Stimulated activated CD4-positive, alpha-beta T cell treated with anti-CD3 and anti-CD28 coated beads, Interleukin-1b, Interleukin-23, amount 100 ng/mL, for 4 hours (primary cell): ENCODE measurements at places on chromosomes 6 and 20.

- no peak for DNase-seq
Observed at GRCh38 chr6:14642842-14643241, 525.3 kb downstream of the CD83 start.

DNA sequence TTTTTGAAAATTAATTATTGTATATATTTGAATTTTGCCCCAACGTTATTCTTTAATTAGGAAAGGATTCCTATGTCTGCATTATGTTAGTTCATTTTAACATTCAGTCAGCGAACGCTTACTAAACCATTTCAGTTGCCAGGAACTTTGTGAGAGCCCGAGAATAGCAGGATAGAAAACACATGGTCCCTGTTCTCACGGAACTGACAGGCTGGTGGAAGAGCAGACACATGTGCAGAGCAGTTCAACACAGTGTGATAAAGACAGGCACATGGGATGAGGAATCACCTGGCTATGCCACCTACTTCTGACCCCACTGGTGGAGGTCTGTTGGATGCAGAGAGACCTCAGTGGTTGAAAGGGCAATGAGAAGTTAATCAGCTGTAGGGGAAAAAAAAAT lies 367.2 kb downstream of the EPM2A start:
- no peak for DNase-seq

GRCh38 chr6:13865141-13865540 lies 50.8 kb upstream of the MCUR1 start:
- no peak for DNase-seq

GRCh38 chr6:68741501-68742386 lies 106.7 kb downstream of the ADGRB3 start:
- no peak for DNase-seq

DNA sequence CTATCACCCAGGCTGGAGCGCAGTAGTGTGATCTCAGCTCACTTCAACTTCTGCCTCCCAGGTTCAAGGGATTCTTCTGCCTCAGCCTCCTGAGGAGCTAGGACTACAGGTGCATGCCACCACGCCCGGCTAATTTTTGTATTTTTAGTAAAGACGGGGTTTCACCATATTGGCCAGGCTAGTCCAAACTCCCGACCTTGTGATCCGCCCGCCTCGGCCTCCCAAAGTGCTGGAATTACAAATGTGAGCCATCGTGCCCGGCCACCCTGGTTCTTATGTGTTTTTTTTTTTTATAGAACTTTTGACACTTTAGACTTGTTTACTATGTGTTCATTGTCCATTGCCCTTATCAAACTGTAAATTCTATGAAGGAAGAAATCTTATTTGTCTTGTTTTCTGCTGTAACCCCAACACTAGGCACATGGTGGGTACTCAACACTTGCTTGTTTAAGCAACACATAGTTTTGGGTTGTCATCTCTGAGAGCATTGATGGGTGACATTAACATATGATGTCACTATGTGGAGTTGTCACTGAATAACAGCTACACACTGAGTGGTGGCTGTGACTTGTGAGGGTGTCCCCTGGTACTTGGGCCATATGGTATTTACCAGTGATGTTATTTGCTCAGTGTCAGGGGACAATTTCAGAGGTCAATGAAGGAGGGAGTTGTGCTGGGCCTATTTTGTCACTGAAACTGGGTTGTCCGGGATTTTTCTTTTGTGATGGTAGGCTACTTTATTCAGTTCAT lies 1.5 kb upstream of the PXMP4 start:
- DNase-seq: no peak

DNA sequence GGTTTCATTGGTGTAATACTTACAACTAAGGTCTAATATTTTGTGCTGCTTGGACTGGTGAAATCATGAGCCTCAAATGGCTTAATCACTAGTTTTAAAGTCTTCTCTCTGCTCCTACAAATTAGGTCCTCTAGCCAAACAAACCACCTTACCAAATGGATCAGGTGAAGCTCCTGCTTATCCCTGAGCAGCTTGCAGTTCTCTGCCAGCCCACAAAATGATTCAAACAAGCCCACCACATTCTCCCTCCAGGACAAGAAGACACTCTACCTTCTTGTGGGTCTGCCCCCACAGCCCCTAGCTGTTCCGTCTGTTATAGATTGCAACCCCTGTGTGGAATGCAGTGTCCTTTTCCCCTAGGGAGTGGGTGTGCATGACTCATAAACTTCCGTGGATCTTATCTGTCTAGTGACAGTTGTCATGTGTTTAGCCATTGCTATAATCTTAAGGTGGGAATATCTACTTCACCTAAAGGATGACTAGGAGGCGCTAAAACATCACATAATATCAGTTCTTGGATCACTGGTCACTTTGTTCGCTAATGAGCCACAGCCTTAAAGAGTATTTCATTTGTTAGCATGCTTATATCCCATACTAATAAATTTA lies 940.5 kb upstream of the MANEA start:
- DNase-seq: no peak

- DNase-seq: no peak
Observed at GRCh38 chr6:147255948-147256674, 51.9 kb downstream of the STXBP5 start.

DNA sequence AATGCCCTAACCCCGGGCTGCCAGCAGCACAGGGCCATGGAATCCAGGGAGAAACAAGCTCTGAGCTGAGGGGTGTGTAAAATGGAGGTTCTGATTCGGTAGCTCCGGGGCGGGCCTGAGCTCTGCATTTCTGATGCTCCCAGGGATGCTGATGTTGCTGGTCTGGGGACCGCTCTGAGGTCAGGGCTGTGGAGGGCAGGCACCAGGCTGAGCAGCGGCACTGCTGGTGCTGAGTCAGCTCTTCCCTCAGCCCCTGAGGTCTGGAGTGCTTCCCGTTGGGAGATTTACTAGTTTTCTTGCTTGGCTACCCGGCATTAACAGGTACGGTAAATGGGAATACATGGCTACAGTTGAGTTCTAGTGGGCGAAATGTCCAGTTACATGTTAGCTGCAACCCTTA lies 18.6 kb upstream of the CST3 start:
- no peak for DNase-seq

GRCh38 chr20:45308117-45308778 lies at the start of gene MATN4:
Gene MATN4 (minus strand): TSS chr20:45308299. CDS start chr20:45305582, 2,717 bp downstream.
- no peak for DNase-seq

GRCh38 chr6:39565956-39566355 lies 159.3 kb downstream of the KIF6 start:
- DNase-seq: no peak

DNA sequence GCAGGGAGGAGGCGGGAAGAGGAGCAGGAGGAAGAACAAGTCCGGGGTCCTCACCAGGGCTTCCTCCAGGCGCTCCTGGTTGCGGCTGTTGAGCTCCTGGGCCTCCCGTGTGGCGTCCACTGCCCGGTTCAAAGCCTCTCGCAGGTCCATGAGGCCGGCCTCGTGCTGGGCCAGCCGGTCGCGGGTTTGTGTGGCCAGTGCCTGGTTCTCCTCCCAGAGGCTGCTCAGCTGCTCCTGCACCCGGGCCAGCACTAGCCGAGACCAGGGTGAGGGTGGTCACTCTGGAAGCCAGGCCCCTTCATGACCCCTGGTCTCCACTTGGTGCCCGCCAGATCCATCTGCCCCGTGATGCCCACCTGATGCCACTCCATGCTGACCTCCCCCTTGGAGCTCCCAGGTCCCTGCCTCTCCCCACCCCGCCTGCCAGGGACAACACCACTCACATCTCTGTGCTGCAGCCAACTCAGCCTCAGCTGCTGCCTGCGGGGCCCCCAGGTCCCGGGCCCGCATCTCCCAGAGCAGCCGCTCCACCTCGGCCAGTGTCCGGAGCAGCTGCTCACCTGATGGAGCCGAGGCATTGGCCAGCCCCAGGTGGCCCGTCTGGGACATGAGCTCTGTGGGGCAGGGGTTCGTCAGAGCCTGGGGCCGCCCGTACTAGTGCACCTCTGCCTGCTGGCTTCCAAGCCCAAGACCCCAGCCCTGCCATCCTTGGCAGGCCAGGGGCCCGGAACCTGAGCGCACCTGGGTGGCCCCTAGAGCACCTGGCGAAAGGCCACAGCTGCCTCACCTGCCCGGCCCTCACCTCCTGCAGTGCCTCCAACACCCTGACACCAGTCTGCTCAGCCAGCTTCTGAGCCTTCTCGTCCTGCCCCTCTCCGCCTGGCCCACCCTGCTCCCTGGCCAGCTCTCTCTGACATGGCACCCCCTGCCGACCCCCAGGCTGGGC lies 15.9 kb downstream of the ADRM1 start:
- no peak for DNase-seq

DNA sequence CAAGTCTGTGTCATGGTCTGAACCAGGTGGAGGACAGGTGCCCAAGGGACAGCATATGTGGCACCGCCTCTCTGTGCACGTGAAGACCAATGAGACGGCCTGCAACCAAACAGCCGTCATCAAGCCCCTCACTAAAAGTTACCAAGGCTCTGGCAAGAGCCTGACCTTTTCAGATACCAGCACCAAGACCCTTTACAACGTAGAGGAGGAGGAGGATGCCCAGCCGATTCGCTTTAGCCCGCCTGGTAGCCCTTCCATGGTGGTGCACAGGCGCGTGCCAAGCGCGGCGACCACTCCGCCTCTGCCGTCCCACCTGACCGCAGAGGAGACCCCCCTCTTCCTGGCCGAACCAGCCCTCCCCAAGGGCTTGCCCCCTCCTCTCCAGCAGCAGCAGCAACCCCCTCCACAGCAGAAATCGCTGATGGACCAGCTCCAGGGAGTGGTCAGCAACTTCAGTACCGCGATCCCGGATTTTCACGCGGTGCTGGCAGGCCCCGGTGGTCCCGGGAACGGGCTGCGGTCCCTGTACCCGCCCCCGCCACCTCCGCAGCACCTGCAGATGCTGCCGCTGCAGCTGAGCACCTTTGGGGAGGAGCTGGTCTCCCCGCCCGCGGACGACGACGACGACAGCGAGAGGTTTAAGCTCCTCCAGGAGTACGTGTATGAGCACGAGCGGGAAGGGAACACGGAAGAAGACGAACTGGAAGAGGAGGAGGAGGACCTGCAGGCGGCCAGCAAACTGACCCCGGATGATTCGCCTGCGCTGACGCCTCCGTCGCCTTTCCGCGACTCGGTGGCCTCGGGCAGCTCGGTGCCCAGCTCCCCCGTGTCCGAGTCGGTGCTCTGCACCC lies 109.5 kb upstream of the RAB32 start:
- DNase-seq: no peak

GRCh38 chr20:48414786-48415185 lies 413.0 kb downstream of the PREX1 start:
- DNase-seq: no peak

DNA sequence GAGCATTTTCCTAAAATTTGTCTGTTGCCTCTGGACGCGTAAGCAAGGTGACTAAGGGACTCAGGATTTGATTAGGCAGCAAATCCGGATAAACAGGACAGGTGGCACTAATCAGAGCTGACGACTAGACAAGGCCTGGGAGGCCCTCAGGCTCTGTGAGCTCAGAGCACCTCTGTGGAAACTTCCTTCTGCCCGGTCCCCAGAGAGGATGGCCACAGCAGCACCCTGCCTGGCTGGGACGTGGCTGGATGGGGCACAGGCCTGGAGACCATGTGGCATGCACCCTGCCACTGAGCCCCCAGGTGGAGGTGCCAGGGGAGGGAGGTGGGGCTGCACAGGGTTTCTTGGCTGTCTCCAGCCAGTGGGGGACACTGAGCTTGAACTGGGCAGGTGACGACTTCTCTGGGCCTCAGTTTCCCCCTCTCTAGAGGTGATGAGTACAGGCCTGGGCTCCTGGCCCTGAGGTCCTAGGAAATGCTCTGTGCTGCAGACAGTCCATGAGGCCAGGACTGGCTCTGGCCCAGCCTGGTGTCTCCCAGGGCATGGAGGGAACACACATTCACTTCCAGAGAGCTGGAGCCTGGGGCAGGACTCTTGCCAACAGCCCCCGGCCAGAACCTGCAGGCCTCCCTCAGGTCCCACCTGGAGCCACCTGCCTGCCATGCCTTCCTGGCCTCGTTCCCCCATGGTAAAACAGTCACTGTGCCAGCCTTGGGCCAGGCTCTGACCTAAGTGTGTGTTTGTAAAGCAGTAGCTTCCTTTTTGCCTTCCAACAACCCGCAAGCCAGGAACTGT lies 39.6 kb upstream of the STX16 start:
- no peak for DNase-seq

- no peak for DNase-seq
Observed at GRCh38 chr20:52200870-52201269, 9.3 kb upstream of the ZFP64 start.
